ENCODE measurements at places on chromosomes 16 and 17.

GRCh38 chr17:43779145-43780125 is 658 bp upstream of the DUSP3 start:
- DNase-seq: no peak

- no peak for DNase-seq
These were observed 2.0 kb downstream of the KLHL11 start for GRCh38 chr17:41863074-41863848.

- no peak for DNase-seq
These were observed 154.2 kb downstream of the MRM1 start for GRCh38 chr17:36755586-36755985.

DNA sequence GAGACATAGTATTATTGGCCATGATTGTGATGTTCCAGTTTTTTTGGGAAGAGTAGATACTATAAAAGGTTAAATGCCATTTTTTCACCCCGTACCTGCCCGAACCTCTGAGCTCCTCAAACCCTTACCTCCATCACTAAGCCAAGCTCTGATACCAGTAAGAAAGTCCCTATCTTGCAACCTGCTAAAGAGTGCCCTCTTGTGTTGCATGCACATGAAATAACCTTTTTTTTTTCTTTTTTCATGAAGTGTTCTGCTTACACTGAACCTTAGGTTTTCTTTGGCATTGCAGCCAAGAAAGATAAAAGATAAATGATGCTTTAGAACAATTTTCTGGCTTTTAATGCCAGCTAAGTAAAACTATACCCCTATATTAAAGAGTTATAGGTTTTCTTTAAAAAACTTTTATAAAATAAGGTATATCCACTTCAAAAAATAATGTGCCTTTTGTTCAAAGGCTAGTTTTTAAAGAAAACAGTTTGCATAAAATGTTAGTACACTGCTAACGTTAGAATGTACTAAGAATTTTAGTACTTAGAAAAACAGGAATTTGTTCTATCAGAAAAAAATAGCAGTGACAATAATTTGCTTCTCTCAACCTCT is 295.3 kb upstream of the PMFBP1 start:
- DNase-seq: no peak

- DNase-seq: no peak
These were observed 6.7 kb downstream of the TSPOAP1 start for GRCh38 chr17:58321571-58322525.

- no peak for DNase-seq
These were observed 3.2 kb downstream of the ZNF205 start for GRCh38 chr16:3115561-3115960.

DNA sequence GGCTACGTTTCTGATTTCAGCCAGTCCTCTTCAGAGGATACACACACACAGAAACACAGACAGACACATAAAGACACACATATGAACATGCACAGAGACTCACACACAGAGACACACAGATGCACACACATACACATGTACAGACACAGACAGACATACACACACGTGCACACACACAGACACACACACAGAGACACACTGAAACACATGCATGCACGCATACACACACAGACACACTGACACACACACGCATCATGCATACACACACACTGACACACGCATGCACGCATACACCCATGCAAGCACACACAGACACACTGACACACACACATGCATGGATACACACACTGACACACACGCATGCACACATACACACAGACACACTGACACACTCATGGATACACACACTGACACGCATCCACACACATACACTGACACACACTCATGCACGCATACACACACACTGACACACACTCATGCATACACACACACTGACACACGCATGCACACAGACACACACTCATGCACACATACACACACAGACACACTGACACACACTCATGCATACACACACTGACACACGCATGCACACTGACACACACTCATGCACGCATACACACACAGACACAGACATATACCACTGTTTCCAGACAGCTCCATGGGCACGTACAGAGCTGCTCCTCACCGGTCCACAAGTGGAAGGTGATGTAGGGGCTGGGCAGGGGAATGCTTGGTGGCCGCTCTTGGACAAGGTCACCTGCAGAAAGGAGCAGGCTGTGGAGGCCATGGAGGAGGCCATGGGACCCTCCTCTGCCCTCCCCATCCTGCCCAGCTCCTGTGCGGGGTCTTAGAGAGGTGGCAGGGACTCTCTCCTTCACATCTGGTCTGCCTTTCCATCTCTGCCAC is 30.1 kb upstream of the MFSD6L start:
- no peak for DNase-seq

DNA sequence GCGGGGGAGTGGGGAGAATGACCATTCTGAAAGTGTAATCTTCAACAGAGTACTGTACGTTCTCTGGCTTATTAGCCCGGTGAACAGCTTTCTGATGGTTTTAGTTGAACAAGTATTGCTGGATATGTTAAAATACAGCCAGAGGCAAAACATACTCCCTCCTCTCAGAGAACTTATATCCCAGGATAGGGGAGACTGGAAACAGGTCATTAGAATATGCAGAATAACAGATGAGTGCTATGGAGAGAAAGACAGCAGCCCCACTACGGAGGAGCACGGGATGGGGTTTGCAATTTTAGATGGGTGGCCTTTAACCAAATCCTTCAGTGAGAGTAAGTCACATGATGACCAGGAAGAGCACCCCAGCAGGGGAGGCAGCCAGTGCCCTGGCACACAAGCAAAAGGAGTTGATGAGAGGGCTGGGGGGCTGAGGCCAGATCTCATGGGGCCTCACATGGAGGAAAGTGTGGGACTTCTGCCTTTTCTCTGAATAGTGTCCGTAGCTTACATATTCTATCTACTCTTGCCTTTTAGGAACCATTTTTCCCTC is 43.1 kb upstream of the SEC14L1 start:
- no peak for DNase-seq

DNA sequence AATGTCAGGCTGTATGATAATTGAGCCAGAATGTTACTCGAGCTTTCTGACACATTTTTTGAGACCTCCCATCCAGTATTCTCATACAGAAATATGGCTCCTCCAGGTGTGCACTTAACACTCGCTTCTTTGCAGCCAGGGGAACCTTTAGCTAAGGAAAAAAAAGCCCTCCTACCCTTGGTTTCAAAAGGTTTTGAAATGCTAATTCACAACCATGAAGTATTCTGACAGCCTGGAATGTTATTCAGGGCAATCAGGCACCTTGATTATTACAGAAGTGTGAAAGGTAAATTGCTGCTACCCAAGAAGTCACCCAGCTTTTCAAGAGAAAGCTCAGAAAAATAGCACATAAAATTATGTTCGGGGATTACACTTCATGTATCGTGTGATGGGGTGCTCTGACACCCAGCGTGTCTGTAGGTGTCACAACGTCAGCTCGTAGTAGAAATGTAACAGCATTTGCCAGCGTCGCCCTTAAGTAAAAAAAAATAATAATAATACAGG is 41.1 kb downstream of the NTN1 start:
- DNase-seq: no peak

GRCh38 chr16:81349608-81350305 is 35.0 kb downstream of the GAN start:
- DNase-seq: no peak

DNA sequence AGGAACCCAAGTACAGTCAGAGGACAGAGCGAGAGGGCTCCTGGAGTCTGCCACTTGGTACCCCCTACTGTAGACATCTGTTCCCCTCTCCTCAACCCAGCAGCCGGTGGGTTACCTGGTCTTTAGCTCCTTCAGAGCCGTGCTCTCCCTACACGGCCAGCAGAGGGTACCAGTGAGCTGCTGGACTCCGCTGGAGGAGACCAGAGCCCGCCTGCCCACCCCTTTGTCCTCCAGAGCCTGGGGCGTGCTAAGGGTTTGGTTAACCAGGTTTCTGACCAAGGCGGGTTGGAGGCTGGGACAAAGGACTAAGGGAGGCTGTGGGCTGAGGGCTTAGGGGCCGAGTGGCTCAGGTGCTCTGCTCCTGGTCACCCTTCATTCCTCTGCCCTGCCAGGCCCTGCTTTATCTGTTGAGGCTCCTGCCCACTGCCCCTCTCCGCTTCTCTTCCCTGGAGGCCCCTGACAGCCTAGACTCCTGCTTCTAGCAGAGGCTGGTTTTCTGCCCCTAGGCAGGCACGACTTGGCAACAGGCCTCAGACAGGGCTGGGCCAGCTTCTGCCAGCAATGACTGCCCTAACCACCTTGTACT is 2.7 kb upstream of the HSD11B2 start:
- no peak for DNase-seq

DNA sequence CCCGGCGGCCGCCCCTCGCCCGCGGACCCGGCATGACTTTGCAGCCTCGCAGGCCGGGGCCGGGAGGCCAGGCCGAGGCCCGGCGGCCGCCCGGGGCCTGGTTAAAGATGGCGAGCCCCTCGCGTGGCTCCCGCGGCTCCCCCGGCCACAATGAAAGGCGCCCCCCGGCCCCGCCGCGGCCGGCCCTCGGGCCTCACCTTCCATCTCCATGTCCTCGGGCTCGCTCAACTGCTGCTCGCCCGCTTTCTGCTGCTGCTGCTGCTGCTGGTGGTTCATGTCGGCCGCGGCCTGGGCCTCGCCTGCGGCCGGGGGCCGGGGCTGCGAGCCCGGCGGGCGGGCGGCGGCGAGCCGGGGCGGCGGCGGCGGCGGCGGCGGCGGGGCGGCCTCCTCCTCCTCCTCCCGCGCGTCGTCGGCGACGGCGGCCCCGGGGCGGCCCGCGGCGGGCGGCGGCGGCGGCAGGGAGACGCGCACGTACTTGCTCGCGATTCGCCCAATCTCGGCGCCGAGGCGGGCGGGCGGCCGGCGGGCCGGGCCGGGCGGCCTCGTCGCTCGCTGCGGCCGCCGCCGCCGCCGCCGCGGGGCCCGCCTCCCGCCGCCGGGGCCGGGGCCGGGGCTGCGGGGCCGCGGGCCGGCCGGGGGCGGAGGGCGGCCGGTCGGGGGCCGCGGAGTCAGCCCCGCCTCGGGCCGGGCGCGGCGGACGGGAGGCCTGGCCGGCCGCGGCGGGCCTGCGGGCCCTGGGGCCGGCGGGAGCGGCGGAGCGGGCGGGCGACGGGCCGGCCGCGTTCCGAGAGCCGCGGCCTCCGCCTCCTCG is 491 bp downstream of the USP7 start:
- DNase-seq: no peak

DNA sequence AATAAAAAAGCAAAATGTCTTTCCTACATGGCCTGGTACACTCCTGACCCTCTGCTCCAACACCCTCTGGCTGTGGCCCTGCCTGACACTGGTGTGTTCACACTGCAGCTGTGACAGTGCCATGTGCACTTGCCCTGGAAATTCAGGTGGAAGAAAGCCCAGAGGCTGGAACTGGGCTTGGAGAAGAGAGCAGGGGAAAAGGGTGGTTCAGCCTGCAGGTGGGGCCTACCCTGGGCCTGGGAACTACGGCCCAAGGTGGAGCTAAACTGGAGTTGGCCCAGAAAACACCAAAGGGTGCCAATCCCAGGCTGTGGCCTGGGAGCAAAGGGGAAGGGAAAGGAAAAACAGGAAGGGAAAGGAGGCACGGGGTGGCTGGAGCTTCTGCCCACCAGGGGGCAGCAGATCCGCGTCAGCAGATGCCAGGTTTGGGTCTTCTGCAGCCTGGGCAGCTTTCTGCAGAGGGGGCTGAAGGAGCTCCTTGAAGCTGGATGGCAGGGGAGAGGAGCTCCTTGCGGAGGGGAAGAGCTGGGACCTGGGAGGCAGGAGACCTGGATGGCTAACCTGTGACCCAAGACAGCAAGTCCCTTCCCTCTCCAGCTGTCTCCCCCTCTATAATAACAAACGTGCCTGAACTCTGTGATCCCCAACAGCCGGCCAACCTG is 15.4 kb upstream of the CTCF start:
- no peak for DNase-seq

- DNase-seq: no peak
These were observed 15.5 kb downstream of the DNAH2 start for GRCh38 chr17:7732981-7733539.

DNA sequence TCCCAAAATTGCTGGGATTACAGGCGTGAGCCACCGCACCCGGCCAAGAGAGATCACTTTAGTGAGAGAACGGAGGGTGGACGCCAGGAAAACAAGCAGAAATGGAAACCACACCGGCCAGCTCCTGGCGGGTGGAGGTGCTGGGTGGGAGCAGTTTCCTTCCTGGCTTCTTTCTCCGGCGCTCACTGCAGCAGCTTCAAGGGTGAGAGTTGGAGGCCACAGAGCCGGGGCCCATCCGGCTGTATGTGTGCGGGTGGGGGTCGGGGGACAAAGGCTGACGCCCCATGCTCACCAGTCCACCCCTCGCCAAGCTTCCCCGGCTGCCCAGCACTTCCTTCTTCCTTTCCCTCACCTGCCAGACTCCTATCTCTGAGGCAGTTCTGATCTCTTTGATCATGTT is 13.5 kb upstream of the BHLHA9 start:
- DNase-seq: no peak

- no peak for DNase-seq
These were observed 13.4 kb downstream of the HSPB9 start for GRCh38 chr17:42135664-42136653.

GRCh38 chr17:73657473-73658116 is 13.3 kb upstream of the SDK2 start:
- DNase-seq: no peak

- DNase-seq: no peak
These were observed 22.8 kb downstream of the TEX2 start for GRCh38 chr17:64240261-64240740.

- DNase-seq: no peak
These were observed 12.7 kb upstream of the ALDOA start for GRCh38 chr16:30052671-30053372.

DNA sequence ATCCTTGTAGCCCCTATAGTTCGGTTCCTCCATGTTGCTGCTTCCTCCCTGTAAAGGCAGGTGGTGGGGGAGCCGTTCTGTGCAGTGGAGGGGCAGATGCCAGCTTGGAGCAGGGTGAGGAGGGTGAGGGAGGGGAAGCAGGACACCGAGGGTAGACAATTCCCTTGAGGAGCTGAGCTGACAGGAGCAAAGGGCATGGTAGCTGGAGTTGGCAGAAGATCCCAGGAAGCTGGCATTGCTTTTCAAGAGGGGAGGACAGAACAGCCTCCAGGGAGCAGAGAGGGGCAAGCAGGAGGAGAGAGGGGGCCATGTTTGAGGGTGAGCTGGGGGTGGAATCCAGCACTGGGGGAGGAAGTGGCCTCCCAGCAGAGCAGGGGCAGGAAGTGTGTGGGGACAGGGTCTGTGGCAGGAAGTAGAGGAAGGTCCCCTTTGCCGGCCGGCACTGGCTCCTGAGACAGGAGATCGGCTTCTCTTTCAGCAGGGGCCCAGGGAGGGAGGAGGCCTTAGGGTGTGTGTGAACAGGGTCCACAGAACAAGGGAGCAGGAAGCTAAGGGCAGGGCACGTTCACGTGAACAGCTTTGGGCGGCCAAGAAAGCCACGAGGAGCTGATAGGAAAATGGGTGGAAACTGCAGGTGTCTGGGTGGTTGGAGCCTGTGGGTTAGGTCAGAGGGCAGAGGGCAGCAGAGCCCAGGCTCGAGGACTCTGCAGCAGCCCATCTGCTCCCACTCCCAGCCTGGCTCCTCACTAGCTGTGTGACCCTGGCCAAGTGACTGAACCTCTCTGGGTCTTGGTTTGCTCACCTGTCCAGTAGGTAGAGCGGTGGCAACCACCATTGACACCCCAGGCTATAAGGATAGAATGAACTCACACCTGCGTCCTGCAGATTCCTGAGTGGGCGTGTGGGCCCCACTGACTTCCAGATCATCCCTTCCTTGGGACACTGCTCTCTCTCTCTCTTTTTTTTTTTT is 17.5 kb upstream of the SPNS2 start:
- no peak for DNase-seq

- DNase-seq: no peak
These were observed 27.7 kb upstream of the CRHR1 start for GRCh38 chr17:45756266-45756991.
